CD4-positive, alpha-beta T cell treated with Interleukin-6 for 4 hours (primary cell): ENCODE measurements at places on chromosomes 5 and 9.

GRCh38 chr9:93451849-93452709 is 594 bp downstream of the FAM120A start:
- peak; percentile 62 for DNase-seq

GRCh38 chr9:110170357-110171257 is 37.4 kb downstream of the C9orf152 start:
- DNase-seq: no peak

DNA sequence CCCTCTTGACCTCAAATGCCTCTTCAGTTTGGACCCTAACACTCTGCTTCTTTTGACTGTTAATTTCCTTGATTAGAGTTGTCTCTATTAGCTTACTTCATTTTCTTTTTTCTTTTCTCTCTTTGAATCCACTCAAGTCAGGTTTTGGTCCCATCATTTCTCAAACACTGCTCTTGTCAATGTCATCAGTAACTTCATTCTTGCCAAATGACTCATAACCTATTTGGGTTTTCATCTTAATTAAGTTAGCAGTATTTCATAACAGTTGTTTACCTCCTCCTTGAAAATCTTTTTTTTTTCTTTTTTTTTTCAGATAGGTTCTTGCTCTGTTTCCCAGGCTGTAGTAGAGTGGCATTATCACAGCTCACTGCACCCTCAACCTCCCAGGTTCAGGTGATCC is 119.6 kb downstream of the PARP8 start:
- no peak for DNase-seq

DNA sequence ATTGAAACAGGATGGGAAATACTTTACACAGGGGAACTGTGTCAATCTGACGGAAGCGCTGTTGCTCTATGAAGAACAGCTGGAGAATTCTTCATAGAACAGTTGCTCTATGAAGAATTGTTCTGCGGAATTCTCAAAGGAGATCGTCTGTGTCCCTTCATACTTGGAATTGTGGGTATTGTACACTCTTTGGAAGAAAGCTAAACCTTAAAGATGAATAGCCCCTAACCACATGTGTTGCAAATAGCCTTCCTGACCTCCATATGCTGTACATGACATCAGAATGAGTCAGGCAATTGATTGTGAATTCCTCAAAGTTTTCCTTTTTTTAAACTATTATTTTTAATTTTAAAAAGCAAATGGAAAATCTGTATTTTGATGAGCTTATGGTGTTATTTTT is 15.6 kb downstream of the NIM1K start:
- DNase-seq: no peak

DNA sequence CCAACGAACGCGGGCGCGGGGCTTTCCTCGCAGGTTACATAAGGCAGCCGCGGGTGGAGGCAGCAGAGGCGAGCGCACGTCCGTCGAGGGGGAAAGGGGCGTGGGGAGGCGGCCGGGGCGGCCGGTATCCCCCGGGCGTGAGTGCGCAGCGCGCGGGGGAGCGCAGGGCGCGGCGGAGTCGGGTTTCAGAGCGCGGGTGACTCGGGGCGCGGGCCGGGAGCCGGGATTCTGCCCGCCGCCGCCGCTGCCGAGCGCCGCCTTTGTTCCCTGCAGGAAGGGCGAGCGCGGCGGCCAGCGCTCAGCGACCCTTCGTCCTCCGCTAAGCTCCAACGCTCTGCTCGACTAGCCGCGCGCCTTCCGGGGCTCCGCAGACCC is at the start of gene COL15A1:
COL15A1 (plus strand) TSS at position 226 of the 375 bp plus-strand sequence. CDS start 155 bp downstream, outside the sequence.
- no peak for DNase-seq

DNA sequence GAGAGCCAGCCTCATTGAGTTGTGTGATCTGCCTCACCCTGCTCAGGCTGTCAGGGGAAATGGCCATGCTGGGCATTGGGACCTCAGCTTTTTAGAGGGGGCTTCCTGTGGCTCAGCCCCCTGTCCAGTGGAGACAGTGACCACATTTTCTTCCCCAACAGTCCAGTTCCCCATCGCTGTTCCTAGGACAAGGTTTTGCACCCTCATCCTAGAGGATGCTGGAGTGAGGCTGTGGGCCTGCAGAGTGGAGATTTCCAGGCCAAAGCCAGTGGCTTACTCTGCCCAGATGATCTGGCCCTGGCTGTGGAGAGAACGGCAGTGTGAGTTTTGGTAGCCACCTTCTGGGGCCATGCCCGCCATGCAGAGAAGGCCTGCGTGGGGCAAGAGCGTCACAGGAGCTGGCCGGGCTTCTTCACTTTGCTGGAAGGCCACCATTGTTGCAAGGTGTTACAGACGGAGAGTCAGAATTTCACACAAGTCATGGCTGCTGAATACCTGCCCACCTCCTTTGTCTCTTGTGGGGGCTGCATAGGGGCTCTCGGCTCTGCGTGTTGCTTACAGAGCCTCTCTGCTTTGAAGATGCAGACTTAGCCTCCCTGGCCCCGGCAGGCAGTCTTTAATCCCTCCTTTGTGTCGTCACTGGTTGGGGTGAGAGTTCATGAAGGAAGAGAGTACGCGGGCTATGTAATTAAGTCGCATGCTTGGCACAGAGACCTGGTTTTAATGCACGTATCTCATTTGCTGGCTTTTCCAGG is 35.2 kb upstream of the PITX1 start:
- no peak for DNase-seq

GRCh38 chr5:79008362-79008761 is 23.3 kb upstream of the ARSB start:
- no peak for DNase-seq

GRCh38 chr5:110031402-110032140 is 341.8 kb downstream of the MAN2A1 start:
- DNase-seq: peak; percentile 51

DNA sequence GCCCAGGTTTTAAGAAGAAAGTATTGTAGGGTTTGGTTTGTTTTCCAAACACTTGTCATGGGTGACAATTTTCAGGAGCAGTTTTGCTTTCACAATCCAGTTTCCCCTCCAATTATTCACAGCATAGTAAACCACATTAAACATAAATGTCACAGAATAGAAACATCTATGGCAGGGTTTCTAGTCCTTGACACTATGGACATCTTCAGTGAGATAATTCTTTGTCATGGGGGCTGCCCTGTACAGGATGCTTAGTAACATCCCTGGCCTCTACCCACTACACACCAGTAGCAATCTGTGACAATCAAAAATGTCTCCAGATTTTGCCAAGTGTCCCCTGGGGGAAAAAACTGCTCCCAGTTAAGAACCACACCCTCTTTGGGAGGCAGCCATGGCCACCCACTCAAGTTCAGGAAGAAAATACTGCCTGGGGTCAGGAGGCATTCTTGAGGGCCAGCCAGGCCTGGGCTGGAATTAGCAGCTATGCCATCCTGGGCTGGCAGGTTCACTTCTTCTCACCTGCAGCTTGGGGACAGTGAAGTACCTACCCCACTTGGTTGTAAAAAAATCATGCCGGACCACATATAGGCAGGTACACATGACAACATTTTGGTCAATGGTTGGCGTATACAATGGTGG is 116.3 kb downstream of the HSD17B3 start:
- DNase-seq: no peak

- DNase-seq: no peak
Observed at GRCh38 chr9:125429476-125430160, 168.0 kb downstream of the GAPVD1 start.

- no peak for DNase-seq
Observed at GRCh38 chr9:84538879-84539278, 130.7 kb upstream of the NTRK2 start.

DNA sequence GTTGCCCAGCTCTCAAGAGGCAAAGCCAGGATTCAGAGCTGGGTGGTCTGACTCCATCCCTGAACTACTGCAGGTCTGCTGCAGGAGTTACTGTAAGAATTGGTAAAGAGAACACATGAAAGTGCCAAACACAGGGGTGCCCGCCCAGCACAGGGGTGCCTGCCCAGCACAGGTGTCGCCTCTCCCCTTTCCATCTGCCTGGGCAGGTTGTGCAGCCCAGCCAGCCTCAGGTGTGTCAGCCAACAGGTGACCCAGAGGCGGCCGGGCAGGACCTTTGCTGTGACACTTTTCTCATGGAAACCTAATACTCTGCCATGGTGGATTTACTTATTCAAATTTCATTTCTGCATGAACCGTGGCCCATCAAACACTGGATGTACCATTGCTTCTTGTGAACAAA is 289.7 kb upstream of the IRX4 start:
- no peak for DNase-seq

DNA sequence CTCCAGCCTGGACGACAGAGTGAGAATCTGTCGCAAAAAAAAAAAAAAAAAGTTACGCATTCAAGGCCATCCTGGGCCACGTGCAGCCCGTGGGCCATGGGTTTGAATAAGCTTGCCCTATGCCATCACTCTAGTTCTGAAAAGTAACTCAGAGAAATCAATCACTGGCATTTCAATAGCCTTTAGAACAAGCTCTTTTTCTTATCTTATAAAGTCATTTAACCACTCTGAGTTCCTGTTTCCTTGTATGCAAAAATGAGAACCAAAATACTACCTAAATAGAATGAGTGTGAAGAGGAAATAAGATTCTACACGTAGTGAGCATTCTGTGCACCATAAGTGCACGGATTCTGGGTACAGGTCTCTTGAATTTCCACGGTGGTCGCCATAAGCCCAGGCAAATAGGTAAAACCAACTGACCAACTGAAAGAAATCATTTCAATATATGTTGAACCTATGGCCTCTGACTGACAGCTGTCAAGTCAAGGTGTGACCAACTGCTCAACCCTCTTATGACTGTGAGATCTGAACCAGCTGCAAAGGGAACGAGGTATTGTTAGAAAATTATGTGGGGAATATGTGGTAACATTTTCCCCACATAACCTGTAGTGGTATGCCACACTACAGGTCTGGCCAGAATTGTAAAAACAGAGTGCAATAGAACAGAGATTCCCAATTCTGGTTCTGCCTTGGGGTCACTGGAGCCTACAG is 143.9 kb upstream of the LHFPL2 start:
- no peak for DNase-seq

- DNase-seq: no peak
Observed at GRCh38 chr9:33750839-33751339, 44.5 kb upstream of the PRSS3 start.

GRCh38 chr5:80072103-80073073 is 37.2 kb downstream of the THBS4 start:
- no peak for DNase-seq

DNA sequence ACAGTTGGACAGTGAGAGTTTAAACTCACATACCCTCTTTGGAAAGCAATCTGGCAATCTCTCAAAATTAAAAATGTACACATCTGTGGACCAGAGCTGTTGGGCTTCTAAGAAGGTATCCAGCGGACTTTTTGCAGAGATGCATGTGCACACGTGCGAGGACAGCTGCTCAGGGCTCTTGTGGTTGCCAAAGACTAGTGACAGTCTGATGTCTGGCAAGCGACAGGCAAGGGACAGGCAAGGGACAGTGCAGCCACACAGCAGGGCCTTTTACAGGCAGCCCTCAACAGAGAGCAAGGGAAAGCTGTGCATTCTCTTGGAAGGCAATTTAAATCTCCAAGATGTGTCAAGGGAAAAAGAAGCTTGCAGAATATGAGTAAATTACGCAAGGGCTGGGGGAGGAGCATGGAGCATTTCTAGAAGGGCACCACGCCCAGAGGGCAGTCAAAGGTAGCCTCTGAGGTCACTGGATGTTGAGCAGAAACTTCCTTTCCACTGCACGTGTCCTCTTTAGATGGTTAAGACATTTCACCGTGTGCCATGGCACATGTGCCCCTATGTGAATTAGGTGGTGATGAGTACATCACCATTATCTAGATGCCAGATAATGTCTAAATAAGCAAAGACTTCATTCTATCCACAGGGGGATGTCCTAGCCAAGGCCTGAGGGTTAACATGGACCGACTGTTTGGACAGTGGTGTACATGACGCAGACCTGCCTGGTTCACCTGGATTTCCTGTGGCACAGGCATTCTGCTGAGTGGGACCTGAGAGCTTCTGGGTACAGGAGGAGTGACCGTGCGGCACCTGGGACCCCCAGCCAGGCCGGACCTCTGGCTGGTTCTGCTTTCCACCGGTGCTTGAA is 9.1 kb downstream of the GFPT2 start:
- DNase-seq: no peak

GRCh38 chr5:35853631-35854030 is 3.1 kb upstream of the IL7R start:
- DNase-seq: peak; percentile 74

GRCh38 chr9:95000821-95001220 is 274.3 kb downstream of the AOPEP start:
- DNase-seq: no peak

DNA sequence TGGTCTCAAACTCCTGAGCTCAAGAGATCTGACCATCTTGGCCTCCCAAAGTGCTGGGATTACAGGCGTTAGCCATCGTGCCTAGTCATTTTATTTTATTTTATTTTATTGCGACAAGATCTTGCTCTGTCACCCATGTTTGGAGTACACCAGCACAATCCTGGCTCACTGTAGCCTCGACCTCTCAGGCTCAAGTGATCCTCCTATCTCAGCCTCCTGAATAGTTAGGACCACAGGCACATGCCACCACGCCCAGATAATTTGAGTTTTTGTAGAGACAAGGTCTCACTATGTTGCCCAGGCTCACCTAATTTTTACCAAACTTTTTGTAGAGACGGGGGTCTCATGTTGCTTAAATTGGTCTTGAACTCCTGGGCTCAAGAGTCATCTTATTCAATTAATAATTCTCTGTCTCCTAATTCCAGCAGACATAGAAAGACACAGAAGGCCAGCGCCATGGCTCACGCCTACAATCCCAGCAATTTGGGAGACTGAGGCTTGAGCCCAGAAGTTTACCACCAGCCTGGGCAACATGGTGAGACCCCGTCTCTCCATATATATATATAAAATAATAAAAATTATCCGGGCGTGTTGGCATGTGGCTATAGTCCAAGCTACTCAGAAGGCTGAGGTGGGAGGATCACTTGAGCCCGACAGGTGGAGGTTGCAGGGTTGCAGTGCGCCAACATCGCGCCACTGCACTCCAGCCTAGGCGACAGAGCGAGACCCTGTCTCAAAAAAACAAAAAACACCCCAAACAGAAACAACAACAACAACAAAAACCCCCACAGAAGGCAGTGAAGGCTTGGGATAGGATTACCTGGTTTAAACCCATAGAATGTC is 1.0 kb upstream of the UBAP1 start:
- DNase-seq: no peak

DNA sequence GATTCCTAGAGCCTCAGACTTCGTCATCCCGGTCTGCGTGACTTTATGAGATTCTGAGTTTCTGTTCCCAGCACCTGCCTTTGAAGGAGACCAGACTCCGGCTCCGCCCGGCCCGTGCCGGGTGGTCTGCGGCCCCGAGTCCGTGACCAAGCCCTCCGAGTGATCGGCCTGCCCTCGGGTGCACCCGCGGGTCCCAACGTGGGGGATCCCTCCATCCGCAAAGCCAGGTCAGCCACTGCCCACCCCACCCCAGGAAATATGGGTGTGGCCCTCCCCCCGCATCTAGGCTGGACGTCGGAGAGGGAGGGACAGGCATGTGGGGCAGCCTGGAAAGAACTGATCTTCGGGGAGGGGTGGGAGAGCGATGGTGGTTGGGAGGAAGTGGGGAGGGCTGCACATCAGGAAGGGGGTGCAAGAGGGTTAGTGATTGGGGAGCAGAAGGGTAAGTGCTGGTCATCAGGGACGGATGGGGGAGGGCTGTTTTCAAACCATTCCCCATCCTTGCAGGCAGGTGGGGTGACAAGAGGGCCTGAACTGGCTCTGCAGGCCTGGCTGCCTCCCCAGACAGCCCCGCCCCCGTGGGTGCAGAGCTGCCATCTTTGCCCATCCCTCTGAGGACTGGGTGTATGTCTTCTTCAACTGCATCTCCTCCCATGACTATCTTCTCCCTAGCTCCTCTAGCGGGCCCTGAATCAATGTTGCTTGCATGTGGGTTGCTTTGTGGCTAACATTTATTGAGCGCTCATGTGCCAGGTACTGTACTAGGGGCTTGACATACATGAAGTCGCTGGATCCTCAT is 747 bp downstream of the LRSAM1 start:
- DNase-seq: peak; percentile 42
